ENCODE measurements at places on chromosomes 2 and 18.

DNA sequence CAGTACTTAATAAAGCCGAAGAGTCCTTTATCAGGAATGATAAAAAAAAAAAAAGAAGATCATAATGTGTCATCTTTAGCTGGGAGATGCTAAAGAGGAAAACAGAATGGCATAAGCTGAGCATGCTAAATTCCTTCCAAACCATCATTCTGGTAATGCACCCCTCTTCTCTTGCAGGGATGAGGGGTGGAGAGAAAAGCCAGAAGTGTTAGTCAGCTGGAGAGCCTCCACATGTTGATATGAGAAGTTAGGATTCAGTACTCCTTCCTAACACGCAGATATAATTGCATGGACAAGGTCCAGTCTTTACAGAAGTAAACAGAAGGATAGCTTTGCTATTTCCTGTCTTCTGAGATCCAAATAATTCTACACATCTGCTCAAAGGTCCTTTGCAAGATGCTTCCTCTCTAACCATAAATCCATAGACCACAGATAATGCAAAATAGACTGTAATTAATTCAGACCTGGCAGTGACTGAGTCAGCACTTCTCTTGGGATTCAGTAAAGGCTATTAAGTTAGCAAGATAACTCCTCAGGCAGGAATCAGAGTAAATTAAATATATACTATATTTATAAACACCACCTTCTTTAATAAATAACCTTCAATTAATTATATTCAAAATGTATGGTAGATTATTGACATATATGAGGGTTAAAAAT lies 930.0 kb upstream of the KLHL29 start:
- no peak for DNase-seq

GRCh38 chr18:13371689-13372418 lies 153.3 kb downstream of the LDLRAD4 start:
- no peak for DNase-seq

DNA sequence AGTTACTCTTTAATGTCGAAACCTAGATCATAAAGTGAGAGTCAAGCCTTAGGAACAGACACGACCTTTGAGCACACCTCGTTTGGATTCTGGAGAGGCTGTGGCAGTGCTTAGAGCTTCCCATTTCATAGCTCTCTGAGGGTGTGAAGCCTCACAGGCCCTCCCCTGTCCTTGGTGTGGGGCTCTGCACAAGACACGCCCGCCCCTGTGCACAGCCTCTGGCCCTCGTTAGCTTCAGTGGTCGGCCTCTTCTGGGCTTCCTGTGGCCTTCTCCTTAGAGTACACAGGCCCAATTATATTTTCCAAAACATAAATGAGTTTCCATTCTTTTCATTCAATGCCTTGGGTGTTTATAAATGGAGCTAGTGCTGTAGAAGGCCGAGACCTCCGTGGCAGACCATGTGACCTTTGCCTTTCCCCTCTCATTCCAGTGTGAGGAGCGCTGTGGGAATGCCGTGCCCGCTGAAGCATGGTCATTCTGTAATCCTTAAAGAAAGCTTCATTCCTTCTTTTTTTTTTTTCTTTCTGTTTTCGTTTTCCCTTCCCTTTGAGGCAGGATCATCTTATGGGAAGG lies 208.6 kb downstream of the DCDC2C start:
- DNase-seq: peak; percentile 2

DNA sequence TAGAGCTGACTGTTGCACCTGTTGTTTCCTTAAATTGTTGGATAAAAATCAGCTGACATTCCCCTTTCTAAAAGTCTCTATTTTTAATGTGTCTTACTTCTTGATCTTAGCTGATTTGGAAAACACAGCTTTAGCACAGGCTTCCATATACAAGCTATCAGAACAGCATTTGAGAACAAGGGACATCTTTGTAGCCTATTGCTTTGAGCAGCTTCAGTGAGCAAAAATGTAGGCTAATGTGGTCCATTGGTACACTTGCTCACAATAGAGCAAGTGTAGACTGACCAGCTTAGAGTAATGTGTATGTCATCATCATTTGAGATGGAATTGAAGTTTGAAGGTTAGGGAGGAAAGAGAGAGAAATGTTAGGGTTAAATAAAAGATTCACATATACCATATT lies 7.0 kb downstream of the INPP1 start:
- DNase-seq: no peak

DNA sequence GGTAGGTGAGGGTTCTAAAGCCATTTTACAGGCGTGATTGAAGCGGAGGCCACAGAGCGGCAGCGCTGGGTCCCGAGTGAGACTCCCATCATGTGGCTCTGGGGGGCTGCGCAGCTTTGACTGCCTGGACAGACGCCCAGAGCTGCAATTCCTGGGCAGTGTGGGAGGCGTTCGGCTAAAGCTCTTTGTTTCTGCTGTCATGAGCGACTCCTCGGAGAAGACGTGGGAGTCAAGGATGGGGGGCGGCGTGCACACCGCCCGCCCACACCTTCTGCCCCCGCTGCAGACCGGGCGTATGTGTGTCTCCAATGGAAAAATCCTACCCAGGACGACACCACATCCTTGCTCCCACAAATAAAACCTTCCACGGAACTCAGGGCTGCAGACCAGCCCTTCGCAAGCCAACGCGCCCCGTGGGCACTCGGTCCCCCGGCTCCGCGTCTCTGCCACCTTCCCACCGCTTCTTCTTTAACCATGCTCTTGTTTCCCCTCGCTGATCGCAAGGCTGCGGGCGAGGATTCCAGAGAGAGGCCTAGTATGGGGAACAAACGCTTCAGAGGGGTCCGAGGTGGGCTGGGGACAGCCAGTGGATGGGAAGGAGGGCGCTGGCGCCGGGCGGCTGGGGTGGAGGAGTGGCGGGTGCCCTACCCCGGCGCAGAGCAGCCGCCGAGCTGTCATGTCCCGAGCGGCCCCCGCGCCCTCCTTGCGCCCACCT lies 680 bp upstream of the LBH start:
- peak; percentile 86 for DNase-seq

- no peak for DNase-seq
These were observed 237.2 kb downstream of the INSIG2 start for GRCh38 chr2:118325321-118325955.

DNA sequence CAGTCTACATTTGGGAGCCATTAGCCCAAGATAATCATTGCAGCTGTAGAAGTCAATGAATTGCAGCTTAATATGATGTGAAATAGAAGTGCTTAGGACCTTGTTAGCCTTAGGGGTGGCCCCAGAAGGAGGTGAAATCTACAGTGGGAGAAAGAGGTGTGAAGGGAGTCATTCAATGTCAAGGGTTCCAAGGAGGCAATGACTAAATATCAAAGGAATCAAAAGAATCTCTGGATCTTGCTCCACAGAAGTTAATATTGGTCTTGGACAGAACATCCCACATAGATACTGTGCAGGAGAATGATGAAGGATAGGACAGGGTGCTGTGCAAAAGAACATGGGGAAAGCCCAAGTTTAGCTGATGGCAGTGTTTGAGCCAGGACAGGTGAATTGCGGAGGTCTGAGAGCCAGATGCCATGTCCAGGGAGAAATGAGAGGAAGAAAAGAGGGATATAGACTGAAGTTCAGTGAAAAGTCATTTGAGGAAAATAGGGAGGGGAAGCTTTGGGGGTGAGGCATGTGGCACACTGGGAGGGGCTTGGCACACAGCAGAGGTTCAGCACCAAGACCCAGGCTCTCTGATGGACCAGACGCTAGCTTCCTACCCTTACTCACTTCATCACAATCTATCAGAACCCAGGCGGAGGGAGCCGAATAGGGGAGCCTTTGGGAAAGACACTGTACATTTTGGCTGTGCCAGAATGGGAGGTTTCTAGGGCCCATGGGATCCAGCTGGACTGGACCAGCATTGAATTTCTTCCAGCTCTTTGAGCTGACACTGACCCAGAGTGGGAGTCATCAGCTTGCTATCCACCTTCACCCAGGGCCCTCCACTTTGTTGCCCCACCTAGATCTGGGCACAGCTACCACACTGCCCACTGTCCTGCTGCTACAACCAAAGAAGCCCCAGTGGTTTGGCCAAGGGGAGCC lies 2.2 kb downstream of the IL1F10 start:
- DNase-seq: no peak

DNA sequence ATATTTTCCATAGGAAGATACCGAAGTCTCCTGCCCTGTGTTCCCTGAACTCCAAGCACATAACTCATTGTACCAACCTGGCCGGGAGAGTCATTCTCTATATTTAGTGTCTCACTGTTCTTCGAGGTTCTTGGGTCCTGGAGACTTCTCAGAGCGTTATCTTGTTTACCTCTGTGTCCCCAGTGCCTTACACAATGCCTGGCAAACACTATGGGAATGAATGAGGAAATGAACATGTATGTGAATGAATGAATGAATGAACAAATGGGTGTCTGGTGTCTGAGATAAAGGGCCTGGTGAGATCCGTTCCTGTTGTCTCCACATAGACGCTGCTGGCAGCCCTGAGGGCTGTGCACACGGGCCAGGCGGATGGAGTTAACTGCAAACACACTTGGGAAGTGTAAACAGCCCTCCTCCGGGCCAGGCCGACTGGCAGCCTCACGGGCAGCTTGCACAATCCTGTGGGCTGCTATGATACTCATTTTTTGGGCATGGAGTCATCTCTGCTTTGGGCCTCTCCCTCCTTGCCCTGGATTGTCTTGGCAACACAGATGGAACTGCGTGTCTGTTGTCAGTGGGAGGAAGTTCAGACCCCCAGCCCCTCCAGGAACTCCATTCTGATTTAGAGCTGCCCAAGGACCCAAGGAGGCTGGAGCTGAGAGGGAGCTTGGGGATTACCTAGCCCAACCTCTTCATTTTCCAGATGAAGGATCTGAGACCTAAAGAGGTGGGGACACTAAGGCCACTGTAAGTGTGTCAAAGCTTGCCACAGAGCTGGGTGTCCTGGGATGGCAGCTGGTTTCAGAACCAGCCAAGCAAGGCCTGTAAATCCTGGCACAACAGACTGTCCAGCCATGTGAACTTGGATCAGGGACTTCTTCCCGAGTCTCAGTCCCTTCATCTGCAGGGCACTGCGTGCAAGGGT lies 124.4 kb downstream of the INHBB start:
- no peak for DNase-seq

Data from H7 (cell line).